ENCODE measurements at places on chromosomes 5 and 9.

- no peak for DNase-seq
These were observed 100.0 kb upstream of the NREP start for GRCh38 chr5:111856876-111857466.

- DNase-seq, result no peak
These were observed 13.3 kb upstream of the MPDZ start for GRCh38 chr9:13292782-13293181.

DNA sequence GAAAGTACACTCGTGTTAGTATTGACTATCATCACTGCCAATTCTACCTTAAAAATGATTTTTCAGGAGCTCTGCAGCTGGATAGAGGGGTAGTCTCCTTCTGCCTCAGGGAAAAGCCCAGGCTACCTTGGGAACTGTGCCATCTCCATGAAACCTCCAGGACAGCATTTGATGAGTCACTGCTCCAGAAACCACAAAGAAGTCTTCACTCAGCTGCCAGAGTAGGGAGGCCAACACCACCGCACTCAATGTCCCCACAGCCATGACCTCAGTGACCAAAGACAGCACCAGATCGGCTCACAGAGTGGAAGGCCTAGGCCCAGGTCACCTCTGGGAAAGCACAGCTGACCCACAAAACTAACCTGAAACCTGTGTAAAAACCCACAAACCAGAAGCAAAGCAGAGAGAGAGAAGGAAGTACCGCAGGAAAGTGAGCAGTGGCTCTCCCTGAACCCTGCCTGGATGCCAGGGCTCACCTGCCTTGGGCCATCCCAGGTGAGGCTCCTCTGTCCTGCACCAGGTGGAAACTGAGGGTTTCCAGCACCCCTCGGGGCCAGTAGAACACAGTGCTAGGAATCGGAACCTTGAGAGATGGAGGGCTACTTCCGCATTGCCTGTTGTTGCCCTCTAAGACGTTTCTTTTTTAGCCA is 30.0 kb downstream of the S1PR3 start:
- DNase-seq, result no peak

DNA sequence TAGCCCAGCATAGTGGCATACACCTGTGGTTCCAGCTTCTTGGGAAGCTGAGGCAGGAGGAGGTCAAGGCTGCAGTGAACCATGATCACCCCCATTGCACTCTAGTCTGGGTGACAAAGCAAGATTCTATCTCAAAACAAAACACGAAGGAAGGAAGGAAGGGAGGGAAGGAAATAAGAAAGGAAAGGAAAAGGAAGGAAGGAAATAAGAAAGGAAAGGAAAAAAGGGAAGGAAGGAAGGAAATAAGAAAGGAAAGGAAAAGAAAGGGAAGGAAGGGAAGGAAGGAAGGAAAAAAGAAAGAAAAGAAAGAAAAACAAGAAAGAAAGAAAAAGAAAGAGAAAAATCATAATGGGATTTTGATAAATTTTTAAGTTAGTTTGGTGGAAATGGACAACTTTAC is 3.1 kb upstream of the STX17 start:
- no peak for DNase-seq

- no peak for DNase-seq
These were observed 53.6 kb downstream of the WNK2 start for GRCh38 chr9:93237540-93237939.

- DNase-seq, result no peak
These were observed 63.1 kb upstream of the CDK5RAP2 start for GRCh38 chr9:120643061-120643460.

GRCh38 chr9:107161338-107161737 is 121.7 kb upstream of the RAD23B start:
- no peak for DNase-seq

DNA sequence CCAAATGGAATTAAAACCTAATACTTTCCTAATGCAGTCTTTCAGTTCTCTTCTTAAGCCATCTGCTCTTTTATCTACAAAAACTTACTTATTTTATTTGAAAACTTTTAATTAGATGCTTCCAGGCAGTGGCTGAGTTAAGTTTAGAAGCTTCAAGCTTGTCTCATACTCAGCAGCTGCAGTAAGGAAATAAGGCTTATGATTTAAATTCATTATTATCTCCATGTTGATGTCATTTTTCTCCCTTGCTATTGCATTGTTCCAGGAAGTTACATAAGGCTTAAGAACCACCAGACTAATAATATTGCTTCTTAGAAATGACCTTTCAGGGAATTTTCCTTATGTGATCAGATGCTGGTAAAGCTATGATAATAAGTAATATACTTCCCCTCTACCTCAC is 119.6 kb downstream of the PPP2R2B start:
- DNase-seq, result no peak

All from right hindlimb (tissue), 1 donor.